ENCODE measurements at places on chromosomes 3 and 15.

- no peak for DNase-seq
Measured at GRCh38 chr15:89767411-89767915, 8.7 kb upstream of the MESP2 start.

DNA sequence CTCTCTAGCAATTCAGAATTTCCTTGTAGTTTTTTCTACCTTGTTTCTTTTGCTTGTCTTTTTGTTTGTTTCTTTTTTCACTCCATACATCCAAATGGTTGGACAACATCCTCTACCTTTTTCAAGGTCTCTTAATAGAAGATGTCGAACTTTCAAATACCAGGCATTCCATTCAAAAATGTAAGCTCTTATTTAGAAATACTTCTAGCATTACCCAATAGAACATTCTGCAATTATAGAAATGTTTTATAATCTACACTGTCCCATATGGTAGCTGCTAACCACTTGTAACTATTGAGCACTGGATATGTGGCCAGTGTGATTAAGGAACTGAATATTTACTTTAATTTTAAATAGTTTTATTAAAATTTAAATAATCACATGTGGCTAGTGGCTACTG lies 196.2 kb upstream of the MRPL3 start:
- DNase-seq: no peak

GRCh38 chr3:63354160-63354559 lies 76.1 kb downstream of the SYNPR start:
- DNase-seq: no peak

DNA sequence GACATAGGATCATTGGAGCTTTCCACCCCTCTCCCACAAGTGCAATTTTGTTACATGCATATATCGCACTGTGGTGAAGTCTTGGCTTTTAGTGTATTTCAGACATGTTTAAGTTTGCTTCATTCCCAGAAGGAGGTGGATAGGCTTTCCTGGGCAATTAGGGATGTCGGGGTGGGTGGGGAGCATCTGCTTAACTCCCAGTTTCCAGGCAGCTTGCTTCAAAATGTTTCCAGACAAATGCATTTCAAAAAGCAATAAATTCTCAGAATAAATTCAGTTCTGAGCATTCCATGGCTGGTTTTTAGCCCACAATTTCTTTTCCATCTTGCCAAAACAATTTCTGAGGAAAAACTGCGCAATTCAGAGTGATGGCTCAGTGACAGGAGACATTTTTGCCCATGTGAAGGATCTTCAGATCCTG lies 227.7 kb upstream of the ZPLD1 start:
- no peak for DNase-seq

- no peak for DNase-seq
Measured at GRCh38 chr15:44435893-44436667, 8.7 kb downstream of the CTDSPL2 start.

All from nucleus accumbens (tissue), 56 donors.